ENCODE measurements at places on chromosomes 2 and 18. TPM values are rescaled to one million over a fixed set of nuclear protein-coding genes. Genes with fewer than 3 reads are reported as not detected.

The CYB5A gene
- polyA plus RNA-seq: 42.6 TPM

The MDH1B gene
- polyA plus RNA-seq: 0.91 TPM

The FTCDNL1 gene
- polyA plus RNA-seq: 1.1 TPM

The HOXD8 gene
- 0.05 TPM for polyA plus RNA-seq

The UGT1A10 gene
- polyA plus RNA-seq: 2.4 TPM

The FIGN gene
- polyA plus RNA-seq: 2.9 TPM

The RNF181 gene
- 174 TPM for polyA plus RNA-seq

The GKN2 gene
- not detected for polyA plus RNA-seq

The NTSR2 gene
- not detected for polyA plus RNA-seq

The TMSB10 gene
- polyA plus RNA-seq: 1,787 TPM

The ADRA2B gene
- polyA plus RNA-seq: 0.02 TPM

The SGPP2 gene
- polyA plus RNA-seq: 2.6 TPM

The GRP gene
- not detected for polyA plus RNA-seq

The CNTNAP5 gene
- polyA plus RNA-seq: not detected

The MARCHF4 gene
- polyA plus RNA-seq: 5.3 TPM

The EMILIN1 gene
- 0.03 TPM for polyA plus RNA-seq

The DAW1 gene
- polyA plus RNA-seq: 0.18 TPM

The TMEM169 gene
- polyA plus RNA-seq: 0.07 TPM

The SFTPB gene
- not detected for polyA plus RNA-seq

The HOXD10 gene
- not detected for polyA plus RNA-seq

The EPAS1 gene
- polyA plus RNA-seq: 96.7 TPM

The GALNT13 gene
- not detected for polyA plus RNA-seq

The ASAP2 gene
- polyA plus RNA-seq: 54.2 TPM

The PCBP1 gene
- 86.8 TPM for polyA plus RNA-seq

The CXCR4 gene
- polyA plus RNA-seq: 0.21 TPM

The ANKRD29 gene
- polyA plus RNA-seq: 8.5 TPM

The KATNAL2 gene
- polyA plus RNA-seq: 1.1 TPM

The L3MBTL4 gene
- 0.15 TPM for polyA plus RNA-seq

The SRD5A2 gene
- polyA plus RNA-seq: 0.04 TPM

The FHOD3 gene
- polyA plus RNA-seq: 6.9 TPM

The AMER3 gene
- not detected for polyA plus RNA-seq

The ZNF396 gene
- polyA plus RNA-seq: 0.49 TPM

The WDR54 gene
- 35.2 TPM for polyA plus RNA-seq

The C2orf72 gene
- 0.09 TPM for polyA plus RNA-seq

The CACNB4 gene
- polyA plus RNA-seq: 0.82 TPM

The FEV gene
- not detected for polyA plus RNA-seq

The ARHGAP25 gene
- polyA plus RNA-seq: 25.3 TPM

The CD207 gene
- polyA plus RNA-seq: not detected

The EXOC6B gene
- polyA plus RNA-seq: 37.3 TPM

The MC5R gene
- polyA plus RNA-seq: not detected

The CFAP65 gene
- polyA plus RNA-seq: not detected

The CNRIP1 gene
- polyA plus RNA-seq: not detected

The LYPD6B gene
- polyA plus RNA-seq: 30.8 TPM

The STPG4 gene
- polyA plus RNA-seq: not detected

The FAM117B gene
- polyA plus RNA-seq: 0.94 TPM
